COLO829 (cell line): ENCODE measurements at places on chromosomes 2 and 18.

GRCh38 chr18:10482985-10483949 lies 28.8 kb downstream of the APCDD1 start:
- DNase-seq, result no peak

DNA sequence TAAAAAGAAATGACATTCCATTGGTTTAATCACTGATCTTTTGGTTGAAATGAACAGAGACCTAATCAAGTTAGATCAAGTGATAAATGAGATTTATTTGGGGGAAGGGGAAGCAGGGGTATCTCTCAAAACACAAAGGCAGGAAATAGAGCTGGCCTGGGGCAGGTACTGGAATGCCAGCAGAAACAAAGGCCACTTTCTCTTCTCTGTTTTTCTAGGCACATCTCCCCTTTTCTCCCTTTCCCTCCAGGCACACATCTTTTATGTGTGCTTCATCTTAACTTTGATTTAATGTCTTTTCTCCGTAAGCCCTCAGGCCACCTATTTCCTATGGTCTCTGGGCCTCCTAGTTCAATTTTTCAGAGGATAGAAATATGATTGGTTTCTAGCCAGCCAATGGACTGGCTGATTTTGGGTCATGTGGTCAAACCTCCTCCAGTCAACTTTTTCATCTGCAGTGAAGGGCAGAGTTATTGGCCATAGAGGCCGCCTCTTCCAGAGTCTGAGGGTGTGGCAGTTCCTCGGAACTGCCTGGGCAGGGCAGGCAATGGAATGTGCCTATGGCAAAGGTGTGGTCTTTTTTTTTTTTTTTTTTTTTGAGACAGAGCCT lies 58.9 kb upstream of the FAM136A start:
- DNase-seq, result no peak

DNA sequence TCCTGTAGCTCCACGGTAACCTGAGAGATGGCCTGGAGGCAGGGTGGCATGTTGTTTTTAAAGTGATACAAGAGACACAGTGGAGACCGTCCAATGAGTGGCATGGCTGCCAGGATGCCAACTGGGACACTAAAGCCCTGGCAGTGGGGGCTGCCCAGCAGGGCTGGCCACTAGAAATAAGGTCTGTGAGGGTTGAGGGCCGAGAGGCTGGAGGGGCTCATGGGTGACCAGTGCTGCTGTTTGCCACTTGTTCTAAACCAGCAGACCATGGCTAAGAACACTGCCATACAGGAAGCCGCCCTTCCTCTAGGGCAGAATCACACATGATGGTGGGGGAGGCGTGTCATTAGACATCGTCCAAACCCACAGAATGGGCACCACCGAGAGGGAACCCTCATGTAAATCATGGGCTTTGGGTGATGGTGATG lies 71.9 kb downstream of the ALPK2 start:
- DNase-seq, result no peak

GRCh38 chr18:59189746-59190145 lies 30.2 kb upstream of the GRP start:
- no peak for DNase-seq

- no peak for DNase-seq
Observed at GRCh38 chr2:11539317-11540147, 5.7 kb downstream of the GREB1 start.

DNA sequence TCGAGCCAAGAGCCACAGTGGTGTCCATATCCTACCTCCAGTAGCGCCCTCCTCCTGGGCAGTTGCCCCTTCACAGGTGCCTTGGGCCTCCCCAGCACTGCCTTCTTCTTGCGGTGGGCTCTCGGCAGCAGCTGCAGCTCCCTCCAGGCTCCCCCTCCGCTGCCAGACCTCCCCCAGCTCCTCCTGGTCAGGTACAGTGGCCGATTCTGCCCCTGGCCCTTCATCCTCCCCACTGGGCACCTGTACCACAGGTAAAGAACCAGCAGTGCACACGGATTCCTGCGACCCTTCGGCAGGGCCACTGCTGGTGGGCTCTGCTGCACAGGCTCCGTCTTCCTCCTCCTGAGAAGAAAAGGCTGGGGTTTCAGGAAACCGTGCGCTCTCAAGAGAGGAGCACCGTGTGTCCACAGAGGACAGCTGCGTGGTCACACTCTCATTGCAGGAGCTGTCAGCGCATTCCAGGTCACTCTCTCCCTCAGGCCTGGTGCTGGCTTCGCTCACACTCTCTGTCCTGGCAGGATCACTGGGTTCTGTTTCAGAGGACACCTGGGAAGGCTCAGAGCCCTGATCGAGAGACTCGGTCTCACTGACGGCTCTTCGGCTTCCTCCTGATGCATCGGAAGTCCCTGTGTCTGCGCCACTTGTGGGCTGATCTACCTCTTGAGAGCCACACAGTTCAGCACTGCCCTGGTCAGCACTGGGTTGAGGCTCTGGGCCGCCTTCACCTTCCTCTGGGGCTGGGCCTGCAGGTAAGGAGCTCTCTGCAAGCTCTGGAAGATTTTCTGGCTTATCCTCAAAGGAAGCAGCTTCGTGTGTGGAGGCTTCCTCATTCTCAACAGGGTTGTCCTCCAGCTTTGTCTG lies 147.4 kb upstream of the STK17B start:
- no peak for DNase-seq

DNA sequence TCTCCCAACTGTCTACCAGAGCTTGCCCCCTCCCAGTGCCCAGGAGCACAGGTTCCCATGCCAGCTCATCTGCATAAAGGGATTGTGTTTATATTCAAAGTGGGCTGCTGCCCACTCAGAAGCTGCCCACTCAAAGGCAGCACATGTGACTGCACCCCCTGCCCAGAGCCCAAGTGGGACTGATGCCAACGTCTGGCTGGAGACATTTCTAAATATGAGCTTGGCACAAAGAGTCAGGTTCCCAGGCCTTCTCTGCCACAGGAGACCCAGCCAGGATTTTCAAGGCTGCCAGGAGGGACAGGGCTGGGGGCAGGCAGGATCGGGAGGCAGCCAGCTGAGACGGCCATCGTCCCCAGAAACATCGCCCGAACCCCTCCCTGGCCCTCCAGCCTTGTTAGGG lies 67.1 kb downstream of the ZBTB7C start:
- no peak for DNase-seq

DNA sequence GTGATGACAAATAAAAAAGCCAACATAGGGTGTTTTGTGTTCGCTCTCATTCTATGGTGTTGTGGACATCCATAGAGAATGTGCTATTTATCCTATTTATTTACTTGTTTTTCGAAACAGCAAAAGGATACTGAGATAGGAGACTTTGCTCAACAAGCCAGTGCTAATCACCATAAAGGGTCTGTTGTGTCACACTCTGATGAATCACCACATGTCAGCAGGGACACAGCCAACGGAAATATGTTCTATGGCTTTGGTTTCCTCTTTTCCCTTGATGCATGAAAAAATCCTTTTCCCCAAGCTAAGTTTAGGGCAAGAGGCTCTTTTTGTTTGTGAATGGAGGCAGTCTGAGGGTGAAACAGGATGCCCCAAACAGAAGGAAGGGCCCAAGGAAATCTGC lies 154.3 kb downstream of the RNF152 start:
- DNase-seq, result peak; percentile 67

GRCh38 chr2:31232586-31232985 lies 1.4 kb upstream of the EHD3 start:
- DNase-seq, result no peak

DNA sequence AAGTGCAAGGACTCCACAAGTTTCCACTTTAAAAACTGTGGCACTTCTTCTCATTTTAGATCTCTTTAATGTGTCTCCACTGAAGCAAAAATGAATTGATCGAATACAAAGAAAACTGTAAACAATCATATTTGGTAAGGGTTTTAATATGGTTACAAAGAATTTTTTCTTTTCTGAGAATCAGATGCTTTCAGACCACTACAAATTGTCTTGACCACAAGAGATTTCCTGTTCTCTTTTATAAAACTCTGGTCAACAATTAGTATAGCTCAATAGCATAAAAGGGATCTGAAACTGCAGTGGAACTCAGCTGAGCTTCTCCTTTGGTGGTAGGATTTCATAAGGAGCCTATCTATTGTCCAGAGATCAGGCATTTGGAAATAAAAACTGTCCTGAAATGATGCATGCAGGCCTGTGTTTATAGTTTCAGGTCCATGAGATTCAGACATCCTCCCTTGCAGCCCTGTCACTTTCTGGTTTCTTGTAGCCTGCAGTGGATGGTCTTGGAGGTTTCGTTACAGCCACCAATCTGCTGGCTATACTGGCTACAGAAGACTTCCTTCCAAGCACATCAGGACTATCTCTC lies 120.0 kb downstream of the DOCK10 start:
- peak; percentile 38 for DNase-seq

GRCh38 chr2:231472816-231473215 lies 8.5 kb upstream of the NCL start:
- DNase-seq, result no peak

DNA sequence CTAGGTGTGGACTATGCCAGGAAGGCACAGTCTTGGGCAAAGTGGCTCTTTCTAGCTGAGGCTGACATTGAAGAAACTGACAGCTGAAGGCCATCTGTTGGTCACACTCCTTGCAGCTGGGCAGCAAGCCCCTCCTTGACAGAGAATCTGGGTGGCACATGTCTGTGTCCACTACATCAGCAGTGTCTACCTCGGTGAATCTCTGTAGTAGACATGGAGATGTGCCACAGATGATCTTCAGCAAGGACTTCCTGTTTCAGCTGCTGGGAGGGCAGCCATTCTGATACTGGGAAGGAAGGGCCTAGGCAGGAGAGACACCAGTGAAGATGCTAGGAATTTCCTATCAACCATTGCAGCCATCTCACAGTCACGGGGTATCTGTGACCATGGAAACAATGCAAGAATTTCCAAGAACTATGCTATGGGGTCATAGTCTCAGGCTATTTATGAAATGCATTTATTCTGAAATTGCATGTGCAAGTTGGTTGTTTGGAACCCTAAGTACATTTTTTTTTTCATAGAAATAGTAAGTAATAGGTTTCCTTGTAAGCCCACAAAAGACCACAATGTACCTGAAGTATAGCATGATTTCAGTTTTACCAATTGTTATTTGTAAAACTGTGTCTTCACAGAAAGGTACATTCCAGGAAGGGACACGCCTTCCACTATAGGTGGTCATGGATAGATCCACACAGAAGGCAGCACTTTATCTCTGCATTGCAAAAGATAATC lies 63.8 kb upstream of the DARS1 start:
- DNase-seq, result no peak

- DNase-seq, result no peak
Observed at GRCh38 chr18:79988071-79988450, 302 bp downstream of the TXNL4A start.

DNA sequence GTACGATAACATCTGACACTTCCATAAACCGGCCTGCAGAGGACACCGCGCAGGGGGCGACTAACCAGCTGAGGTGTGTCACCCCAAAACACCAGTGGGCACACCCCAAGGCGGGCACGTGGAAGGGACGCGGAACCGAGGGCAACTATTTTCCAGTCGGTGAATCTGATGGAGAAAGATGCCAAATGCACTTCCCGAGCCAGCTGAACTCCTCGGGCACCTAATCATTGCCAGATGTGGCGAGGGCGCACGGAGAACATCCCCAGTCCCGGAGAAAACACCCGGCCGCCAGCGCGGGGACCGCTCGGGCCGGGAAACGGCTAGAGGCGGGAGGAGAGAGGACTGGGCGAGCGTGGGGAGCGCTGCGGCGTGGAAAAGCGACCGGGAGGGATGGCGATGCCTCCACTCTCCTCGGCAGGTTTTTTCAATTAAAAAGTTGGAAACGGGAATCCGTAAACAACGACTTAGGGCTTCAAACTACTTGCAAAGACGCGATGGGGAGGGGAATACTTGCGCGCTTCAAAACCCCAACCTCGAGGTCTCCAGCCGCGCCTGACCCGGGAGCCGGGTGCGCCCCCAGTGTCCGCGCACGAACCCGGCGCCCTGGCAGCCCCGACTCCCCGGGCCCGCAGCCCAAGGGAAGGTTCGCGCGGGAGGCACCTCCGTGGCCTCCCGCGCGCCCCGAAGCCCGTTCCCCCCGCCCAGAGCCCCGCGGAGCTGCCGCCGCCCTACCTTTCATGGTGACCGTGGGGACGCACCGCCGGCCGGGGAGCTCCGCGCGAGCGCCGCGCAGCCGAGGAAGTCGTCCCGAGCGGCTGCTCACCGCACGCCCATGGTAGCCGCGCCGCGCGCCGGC lies 497 bp downstream of the COLEC12 start:
- no peak for DNase-seq

DNA sequence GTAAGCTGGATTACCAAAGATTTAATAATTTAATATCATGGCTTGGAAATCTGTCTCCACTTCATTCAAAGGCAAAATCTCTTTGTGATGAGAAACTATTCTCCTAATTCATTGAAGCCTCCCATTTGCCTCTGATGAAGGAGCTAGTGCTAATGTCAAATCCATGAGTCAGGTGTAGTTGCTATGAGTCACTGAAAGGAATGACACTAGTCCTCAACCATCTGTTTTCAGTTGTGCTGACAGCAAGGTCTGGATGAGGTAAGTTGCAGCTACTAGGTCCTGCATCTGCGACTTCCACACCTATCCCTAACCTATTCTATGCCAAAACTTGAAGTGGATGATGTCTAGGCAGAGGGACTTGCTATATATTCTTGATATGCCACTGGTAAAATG lies 324.0 kb upstream of the UBE2E3 start:
- no peak for DNase-seq

GRCh38 chr2:33509908-33510585 lies 33.6 kb downstream of the RASGRP3 start:
- no peak for DNase-seq

DNA sequence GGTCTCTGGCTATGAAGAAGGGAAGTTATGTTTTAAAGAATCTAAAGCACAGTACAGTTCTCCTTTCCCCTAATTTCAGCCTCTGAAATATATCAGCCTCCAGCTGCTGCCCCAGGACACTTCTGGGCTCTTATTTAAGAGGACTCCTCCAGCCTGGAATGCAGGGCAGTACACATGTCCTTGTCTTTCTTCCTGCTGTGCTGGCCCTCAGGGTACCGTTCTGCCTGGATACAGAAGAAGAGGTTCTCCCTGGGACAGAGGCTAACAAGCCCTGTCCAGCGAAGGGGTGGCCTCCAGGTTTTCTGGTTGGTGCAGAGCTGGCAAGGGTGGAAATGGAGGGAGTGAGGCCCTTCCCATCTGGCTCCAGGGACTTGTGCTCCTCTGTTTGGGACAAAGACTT lies 22.1 kb downstream of the MLPH start:
- no peak for DNase-seq

DNA sequence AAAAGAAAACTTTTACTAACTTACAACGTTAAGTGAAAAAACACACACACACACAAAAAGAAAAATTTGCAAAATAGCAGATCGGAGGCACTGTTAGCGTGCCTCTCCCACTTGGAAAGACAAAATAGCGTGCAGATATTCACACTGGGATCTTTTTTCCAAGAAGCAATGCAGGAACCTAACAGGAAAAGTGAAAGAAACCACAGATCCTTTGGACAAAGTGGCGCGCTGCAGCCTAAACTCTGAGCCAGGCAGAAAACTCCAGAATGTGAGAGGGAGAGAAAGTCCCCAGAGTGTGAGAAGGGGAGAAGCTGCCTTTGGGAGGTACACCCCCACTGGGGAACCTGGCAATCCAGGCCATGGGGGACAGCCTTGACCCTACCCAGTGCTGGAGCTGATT lies 70.7 kb upstream of the SERPINE2 start:
- no peak for DNase-seq

GRCh38 chr2:215899141-215900074 lies 113.9 kb downstream of the MREG start:
- no peak for DNase-seq

GRCh38 chr2:102033031-102033749 lies 41.4 kb downstream of the IL1R2 start:
- DNase-seq, result no peak

- no peak for DNase-seq
Observed at GRCh38 chr2:142892715-142893114, 15.3 kb downstream of the KYNU start.

GRCh38 chr2:187051350-187051749 lies 202.4 kb upstream of the ZSWIM2 start:
- no peak for DNase-seq
